ENCODE measurements at places on chromosomes 2 and 18.
A peak's percentile ranks its signal among the peaks of the same experiment; 100 is the strongest.

DNA sequence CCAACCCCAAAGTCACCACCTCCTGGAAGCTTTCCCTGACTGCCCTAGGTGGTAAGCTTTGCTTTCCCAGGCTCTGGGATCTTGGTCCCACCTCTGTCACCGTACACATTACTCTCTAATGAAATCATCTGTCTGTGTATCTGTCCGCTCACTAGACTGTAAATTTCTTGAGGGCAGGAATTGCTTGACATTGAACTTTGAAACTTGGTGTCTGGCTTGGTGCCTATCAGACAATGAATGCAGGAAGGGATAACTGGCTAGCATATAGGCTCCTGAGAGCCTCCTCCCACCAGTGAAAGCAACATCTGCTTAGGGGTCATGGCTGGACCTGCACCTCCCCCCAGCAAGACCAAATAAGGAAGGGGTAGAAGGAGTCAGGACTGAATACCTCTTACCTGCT is 155.7 kb downstream of the TNS1 start:
- no peak for DNase-seq

DNA sequence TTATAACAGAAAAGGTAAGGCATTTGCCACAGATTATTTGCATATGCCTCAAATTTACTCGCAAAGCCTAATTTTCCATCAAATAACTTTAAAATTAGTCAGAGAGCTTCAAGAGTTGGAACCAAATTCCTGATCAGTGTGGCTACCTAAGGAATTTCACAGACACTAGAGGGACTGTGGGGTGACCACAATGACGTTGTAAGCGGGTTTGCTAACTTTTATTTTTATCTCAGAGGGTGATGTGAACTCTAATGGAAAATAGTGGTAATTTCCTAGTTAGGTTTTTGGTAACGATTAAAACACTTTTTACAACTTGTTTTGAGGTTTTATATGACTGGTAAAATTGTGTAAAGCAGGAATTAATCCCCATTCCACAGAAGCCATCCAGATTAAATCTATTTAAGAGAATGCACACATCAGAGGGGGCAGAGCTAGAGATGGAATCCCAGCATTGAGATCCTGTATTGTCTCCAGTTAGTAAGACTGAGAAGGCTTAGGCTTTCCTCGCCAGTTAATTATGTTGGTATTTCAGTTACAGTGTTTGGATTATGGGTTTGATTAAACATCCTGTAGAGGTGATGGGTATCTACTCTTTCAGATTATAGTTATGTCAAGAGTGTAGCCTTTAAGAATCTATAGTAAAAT is 129.0 kb downstream of the GPD2 start:
- peak; percentile 90 for DNase-seq

- DNase-seq = no peak
These were observed 343.8 kb downstream of the SETBP1 start for GRCh38 chr18:45024357-45025088.

DNA sequence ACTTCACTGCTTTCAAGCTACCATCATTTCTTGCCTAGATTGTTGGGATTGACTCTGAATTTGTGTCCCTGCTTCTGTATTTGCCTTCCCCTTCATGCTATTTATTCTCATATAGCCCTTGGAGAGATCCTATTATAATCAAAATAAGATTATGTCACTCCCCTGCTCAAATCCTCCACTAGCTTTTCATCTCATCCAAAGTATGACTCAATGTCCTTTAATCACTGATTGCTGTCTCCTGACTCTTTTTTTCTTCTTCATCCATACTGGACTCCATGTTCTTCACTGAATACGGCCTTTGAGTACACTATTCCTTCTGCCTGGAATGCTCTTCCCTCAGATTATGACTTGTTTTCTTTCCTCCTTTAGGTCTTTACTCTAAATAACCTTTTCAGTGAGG is 5.0 kb downstream of the RBKS start:
- DNase-seq = peak; percentile 54

DNA sequence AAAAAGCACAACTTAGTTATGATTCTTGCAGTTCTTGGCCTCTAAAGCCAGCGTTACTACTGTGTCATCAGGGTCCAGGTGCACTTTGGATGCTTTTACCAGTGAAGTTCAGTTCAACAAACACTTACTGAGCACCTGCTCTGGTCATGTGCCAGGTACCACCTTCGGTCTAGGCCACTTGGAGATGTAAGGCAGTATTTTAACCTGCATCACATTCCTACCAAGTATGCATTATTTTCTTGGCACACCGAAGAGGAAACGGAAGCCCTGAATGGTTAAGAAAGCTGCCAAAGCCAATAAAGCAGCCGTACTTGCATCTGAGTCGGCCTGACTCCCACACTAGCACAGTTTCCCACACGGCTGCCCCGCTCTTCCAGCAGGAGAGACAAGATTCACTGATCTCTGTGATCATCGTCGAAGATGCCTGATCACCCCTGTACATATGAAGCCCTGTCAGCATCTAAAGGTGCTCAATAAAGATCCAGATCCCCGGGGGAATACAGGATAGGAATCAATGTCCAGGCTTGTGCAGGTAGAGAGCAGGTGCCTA is 427.1 kb downstream of the EIPR1 start:
- DNase-seq = no peak

DNA sequence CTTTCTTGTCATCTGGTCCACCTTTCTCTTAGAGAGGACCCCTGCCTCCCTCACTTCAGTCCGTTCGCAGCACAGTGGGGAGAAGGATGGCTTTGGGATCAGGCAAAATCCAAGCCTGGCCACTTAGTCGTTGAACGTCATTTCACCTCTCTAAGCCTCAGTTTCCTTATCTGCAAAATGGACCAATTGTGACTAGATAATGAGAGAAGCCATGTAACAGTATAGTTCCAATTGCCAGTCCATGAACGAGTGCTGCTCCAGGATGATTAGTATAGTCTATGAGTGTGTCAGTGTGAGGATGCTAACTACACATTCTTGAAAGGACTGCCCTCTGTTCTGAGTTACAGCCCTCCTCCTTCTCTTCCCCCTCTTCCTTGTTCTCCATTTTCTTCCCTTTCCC is 1.1 kb downstream of the INHA start:
- DNase-seq = no peak

GRCh38 chr2:238966072-238966937 is 118.4 kb downstream of the TWIST2 start:
- DNase-seq = no peak

DNA sequence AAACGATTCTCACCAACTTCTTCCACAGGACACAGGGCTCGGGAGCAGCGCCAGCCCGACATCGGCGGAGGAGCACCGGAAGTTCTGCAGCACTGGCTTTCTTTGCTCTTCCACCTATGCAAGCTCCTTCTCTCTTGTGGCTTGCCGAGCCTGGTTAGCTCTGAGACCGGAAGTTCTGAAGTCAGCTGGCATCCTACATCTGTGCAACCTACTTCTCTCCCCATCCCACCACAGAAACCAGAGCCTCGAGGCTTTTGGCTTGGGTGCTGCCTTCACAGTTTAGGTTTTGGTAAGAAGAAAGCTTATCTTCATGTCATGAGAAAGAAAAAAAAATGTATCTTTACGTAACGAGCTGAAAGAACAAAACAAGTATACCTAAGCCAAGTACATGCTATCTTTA is 111.7 kb downstream of the ANKRD44 start:
- no peak for DNase-seq

DNA sequence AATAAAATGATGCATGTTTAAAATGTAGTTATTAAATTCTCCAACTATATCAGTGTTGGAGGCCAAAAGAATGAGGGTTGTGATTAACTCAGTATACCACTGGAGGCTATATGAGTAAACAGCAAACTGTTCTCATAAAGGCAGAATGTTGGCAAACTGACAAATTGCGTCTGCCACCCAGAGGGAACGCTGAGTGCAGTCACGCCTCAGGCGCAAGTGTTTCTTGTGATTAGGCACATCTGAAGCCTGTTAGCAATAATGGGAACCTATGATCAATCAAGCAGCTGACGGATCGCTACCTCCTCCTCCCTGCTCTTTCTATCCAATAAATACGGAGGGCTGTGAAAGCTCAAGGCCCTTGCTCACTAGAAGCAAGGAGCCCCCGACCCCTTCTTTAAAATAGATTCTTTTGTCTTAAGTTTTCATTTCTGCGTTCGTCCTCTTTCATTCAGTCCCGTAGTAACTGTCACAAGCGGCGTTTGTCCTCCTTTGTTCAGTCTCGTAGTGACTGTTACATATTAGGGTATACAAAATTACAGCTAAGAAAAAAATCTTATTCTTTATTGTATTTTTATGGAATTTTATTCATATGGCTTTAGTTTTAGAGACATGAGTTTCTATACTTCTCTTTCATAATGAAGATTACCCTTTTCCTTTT is 16.3 kb upstream of the RMND5A start:
- peak; percentile 88 for DNase-seq
